CD4-positive, alpha-beta T cell treated with Interleukin-10 for 1 hour (primary cell): ENCODE measurements at places on chromosomes 3 and 15.

GRCh38 chr3:115436767-115437301 is 186.5 kb upstream of the GAP43 start:
- no peak for DNase-seq

GRCh38 chr3:217099-217813 is 20.7 kb downstream of the CHL1 start:
- no peak for DNase-seq

- no peak for DNase-seq
These were observed 1.8 kb downstream of the DAPK2 start for GRCh38 chr15:64044300-64045100.

DNA sequence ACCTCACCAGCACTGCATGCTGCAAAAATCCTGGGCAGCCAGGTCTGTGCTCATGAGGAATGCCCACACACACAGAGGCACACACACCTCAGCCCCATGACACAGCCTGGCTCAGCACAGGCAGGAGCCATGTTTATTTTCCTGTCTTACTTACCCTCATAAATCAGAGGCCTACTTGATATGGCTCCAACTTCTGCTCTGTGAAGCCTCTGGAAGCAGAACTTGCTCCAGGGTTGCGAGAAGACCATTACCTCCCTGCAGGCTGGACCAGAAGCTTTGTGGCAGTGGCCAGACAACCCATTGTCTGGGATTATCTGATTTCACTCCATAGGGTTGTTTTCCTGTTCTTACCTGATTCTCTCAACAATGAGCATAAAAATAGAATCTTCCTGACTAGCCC is 43.8 kb upstream of the CMTM8 start:
- no peak for DNase-seq

DNA sequence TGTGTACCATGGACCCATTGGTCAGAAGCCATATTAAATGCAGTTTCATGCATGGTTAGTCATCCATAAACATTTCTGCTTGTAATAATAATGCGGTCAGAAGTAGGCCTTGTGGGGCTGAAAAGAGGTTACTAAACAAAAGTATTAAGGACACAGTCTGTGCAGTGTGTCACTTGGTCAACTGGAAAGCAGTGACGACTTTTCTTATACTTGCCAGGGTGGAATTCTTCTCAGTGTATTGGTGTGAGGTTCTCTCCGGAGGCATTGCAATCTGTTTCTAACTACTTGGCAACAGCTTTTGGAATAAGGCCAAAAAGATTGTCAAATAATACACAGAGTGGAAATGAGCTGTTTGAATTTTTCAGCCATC is 46.8 kb downstream of the CHL1 start:
- DNase-seq: no peak

DNA sequence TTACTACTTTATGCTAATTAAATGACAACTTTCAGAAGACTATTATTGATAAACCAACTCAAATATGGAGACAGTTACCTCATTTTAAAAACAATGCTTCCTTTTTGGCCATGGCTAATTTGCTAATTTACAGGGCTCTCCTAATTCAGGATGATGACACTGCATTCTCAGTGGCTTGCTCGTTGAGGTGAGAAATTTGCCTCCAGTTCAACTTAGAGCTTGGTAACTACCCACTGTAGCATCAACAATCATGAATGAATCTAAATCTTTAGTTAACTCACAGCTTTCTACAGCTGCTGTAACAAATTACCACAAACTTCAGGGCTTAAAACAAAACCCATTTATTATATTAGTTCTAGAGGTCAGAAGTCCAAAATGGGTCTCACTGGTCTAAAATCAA is 14.0 kb downstream of the PBRM1 start:
- no peak for DNase-seq

DNA sequence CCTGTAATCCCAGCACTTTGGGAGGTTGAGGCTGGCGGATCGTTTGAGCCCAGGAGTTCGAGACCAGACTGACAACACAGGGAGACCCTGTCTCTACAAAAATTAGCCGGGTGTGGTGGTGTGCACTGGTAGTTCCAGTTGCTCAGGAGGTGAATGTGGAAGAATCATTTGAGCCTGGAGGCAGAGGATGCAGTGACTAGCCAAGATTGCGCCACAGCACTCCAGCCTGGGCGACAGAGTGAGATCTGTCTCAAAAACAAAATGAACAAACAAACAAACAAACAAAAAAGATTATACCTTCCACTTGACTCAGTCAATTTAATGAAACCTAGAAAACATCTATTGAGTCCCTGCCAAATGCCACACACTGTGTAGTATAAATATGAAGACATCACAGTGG is 30.5 kb upstream of the PHLDB2 start:
- DNase-seq: no peak

DNA sequence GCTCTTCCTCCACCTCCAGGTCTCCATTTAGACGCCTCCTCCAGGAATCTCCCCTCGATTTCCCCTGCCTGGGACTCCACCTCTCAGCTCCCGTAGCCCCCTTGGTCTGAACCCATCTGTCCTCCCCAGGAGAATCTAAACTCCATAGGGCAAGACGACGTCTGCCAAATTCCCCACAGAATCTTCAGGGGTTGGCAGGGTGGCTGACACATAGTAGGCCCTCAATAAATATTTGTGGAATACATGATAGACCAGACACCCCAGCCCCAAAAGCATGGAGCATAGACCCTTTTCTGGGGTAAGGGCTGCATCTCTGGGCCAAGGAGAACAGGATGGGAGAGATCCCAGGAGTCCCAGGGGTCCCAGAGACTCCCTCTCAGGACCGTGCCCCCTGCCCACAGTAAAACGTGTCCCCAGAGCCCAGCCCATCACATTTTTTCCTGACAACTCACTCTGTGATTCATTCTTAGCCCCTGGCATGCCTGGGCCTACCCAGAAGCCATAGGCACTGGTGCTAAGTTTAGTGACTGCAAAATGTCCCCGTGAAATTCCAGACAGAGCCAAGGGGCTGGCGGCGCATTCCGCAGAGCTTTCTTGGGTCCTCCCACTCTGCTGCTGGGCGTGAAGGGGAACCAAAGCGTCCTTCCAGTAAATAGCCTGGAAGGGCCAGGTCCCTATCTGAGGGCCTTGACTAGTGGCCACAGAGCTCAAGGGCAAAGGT is 78.0 kb upstream of the SLC6A6 start:
- no peak for DNase-seq

DNA sequence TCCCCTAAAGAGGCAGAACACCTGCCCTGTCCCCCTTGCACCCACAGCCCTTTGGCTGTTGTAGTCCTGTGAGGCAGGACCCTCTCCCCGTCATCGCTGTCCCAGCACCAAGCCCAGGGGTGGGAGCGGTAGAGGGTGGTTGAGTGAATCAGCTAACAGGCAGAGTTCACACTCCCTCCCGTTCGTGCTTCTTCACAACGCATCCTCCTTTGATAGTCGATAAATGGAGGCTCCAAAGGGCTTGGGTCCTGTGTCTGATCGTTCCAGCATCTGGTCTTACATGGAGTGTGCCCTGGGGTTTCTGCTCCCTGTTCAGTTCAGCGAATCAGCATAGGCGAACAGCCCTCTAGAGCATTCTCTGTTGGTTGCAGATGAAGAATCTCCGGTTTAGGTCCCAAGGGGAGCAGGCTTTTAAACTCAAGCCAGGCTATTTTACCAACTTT is 820 bp upstream of the HMCES start:
- no peak for DNase-seq

GRCh38 chr3:195284842-195285241 is 13.9 kb upstream of the XXYLT1 start:
- DNase-seq: no peak

- DNase-seq: no peak
These were observed 987.9 kb downstream of the NTRK3 start for GRCh38 chr15:87268675-87269074.

DNA sequence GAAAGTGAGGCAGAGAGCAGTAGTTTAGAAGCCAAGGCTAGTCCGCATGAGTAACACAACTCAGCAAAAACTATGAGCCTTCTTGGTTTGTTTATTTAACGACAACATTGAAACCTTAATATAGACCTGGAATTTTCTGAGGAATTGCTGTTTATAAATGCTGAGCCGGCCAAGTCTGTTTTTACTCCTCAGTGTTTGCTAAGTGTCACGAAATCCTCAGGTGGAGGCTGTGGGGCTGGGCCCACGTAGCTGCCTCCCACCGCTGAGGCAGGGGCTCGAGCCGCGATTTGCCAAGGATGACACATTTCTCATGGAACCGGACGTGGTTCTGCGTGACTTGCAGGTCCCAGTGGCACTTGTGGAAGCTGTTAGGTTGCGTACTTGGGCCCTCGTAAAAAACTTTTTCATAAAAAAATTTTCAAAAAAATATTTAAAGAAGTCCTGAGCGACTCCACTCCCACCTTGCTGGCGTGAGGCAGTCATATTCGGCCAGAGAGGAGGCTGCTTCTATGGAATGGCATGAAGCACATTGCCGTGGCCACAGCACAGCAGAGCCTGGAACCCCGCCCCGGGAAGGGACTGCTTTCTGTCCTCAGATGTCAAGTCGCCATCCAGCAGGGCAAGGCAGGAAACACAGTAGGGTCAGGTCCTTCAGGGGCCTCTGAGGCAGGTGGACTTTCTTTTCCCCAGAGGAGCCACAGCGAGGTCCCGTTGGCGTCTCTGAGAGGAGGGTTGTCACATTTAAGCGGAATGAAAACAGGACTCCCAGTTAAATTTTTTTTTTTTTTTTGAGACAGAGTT is 64.8 kb upstream of the PCSK6 start:
- no peak for DNase-seq

GRCh38 chr3:118942671-118943070 is 92.0 kb downstream of the IGSF11 start:
- DNase-seq: no peak

DNA sequence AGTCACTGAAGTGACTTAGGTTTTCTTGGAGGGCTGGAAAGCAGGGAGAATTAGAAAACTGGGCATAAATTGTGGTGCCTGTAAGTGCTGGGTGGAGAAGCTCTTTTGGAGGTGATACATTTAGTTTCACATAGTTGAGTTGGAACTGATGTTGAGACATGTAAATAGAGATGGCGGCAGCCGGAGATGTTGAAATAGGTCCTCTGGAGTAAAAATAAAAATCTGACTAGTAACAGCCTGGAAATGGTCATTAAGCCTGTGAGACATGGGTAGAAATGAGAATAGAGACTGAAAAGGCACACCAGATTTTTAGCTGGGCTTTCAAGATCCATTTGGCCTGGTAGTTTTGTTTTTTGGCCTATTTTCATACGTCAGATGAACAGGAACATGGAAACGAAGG is 2.9 kb upstream of the NIT2 start:
- DNase-seq: no peak

DNA sequence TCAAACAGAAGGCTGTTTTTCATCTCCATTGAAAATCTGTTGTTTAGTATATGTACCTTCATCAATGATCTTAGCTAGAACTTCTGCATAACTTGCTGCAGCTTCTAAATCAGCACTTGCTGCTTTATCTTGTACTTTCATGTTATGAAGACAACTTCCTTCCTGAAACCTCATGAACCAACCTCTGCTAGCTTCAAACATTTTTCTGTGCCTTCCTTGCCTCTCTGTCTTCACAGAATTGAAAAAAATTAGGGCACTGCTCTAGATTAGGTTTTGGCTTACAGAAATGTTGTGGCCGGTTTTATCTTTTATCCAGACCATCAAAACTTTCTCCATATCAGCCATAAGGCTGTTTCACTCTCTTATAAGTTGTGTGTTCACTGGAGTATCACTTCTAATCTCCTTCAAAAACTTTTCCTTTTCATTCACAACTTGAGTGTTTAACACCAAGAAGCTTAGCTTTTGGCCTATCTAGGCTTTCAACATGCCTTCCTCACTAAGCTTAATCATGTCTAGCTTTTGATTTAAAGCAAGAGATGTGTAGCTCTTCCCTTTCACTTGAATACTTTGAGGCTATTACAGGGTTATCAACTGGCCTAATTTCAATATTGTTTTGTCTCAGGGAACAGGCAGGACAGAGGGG is 78.6 kb downstream of the IGSF11 start:
- DNase-seq: peak; percentile 40

DNA sequence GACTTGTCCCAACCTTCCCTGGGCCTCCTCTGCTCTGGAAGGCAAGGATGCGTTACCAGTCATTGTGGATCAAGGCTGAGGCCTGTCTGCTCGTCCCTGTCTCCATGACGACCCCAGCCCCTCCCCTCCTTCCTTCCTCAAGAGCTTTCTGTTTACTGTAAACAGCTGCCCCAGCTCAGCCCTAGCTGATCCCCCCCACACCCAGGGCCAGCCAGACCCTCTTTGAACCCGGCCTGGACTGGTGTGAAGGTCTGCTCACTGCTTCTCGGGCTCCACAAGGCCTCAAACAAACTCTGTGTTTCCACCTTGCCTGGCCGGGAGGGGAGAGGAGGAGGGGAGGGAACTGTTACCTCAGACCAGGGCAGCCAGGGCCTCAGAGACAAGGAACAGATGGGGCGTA is 16.9 kb downstream of the VPS18 start:
- no peak for DNase-seq

GRCh38 chr15:76253691-76254473 is 57.4 kb downstream of the ETFA start:
- DNase-seq: no peak

GRCh38 chr3:18111796-18112232 is 313.3 kb downstream of the SATB1 start:
- DNase-seq: no peak

DNA sequence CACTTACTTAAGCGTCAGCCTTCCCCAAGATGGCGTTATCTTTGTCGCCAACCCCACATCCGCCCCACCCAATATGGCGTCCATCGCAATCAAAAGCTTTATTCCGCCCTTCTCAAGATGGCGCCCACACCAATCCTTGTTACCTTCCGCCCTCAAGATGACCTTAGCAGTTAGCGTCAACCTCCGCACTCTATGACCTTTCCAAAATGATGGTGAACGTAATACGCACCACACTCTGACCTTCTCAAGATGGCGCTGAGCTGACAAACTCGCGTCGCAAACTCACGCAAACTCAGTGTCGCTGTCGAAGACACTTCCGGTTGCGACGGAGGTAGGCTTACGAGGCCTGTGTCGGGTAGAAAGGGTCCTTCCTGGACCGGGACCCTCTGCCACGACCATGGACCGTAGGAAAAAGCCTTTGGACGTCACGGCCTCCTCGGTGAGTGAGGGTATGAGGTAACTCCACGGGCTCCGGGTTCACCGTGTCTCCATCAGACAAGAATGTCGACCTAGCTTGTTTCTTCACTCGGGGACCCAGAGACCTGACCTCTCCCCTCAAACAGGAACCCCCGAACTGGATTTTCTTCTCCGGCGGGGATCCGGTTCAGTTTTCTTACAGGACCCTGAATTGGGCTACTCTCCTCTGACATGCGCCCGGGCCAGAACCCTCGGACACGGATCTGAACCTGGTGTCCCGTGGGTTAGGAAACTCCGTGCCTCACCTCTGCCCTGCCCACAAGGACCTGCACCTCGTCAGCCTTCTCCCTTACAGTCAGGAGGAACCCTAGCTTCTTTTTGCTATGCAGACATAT is at the start of gene CCDC174:
CCDC174 (plus strand) TSS at position 323 of the 812 bp plus-strand sequence; CDS start at position 398, 75 bp downstream.
- DNase-seq: peak; percentile 99

DNA sequence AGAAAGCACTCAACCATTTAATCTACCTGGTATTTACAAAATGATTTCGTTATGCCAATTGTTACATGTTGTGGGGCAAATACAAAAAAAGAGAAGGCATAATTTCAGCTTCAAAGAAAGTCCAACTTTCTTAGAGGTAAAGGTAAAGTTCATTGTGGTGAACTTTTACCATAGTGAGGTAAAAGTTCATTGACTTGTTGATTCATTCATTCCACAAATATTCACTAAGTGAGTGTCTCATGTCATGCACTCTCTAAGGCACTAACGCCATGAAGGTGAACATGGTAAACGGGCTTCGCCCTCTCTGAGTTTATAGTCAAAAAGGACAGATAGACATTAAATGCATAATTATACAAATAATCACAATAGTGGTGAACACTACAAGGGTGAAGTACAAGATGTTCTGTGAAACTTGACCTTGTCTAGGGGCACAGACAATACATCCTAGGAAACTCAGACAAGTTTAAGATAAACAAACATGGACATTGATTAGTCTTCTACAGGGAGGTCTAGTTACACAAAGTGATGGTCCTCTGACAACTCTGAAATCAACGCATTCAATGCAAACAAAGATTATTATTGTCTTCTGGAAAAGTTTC is 378.6 kb downstream of the MAGI1 start:
- no peak for DNase-seq
